ENCODE measurements at places on chromosomes 7 and 10.

GRCh38 chr7:46146454-46147255 is 225.6 kb upstream of the IGFBP3 start:
- no peak for DNase-seq

DNA sequence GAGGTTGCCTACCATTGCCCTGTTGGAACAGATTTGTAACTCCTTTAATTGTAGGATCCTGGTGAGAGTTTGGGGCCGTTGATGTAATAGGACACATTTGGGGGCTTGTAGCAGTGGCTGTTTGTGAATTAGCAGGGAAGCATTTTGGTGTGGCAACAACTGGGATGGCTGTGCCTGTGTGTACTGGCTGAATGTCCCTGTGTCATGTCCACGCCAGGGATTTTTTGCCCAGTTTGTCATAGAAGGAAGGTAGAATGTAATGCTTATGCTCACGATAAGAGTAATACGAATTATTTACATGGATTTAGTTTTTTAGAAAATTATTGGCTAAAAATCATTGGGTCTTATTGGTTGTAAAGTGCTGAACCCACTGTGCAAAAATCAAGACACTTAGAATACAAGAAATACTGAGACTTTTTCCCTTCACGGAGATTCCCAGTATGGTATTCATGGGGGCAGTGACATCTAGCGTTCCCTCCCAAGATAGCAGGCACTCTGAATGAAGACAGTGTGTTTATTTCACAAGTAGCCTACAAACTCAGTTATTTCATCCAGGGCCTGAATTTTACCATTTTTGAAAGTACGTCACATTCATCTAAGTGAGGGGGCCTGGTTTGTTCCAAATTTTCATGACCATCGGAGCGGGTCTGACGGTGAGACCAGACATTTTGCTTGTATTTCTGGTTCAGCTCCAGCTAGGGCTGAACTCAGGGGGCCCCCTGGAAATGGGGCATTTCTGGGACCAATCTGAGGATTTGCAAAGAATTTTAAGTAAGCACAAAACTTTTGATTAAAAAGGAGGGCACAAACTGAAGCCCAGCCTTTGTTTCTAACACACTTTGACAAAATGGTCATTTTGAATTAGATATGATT is 74.7 kb downstream of the CACNB2 start:
- peak; percentile 10 for DNase-seq

DNA sequence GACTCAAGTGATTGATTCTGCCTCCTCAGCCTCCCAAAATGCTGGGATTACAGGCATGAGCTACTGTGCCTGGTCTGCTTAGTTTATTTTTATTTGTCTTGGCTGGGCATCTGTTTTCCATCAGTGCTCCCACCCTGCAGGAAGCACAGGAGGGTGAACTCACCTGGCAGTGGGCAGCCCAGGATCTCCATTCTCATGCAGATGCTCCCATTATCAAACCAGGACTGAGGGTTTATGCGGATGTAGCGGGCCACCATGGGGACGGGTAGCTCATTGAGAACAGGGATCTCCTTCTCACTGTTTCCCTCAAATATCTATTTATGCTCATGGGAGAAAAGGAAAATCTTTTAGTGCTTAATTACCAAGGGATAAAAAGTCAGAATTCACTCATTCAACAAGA is 93.8 kb downstream of the CPXM2 start:
- DNase-seq: no peak

DNA sequence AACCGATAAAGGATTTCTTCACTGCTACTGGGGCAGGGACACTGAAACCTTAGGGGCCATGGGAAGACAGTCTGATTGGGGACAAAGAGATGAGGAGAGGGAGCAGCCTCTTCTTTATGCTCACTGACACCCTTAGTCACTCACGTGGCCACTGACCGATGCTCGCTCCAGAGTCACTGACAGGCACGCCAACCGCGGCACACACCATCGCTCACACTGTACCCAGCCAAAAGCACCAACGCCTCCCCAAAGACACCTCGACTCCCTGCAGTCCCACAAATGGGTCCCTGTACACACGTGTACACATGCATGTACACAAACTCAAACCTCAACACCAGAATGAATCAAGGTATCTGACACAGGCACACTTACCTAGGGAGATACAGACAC is 35.3 kb upstream of the SLF2 start:
- no peak for DNase-seq

- DNase-seq: peak; percentile 71
These were observed 90.5 kb downstream of the PLXNA4 start for GRCh38 chr7:132485600-132486273.

DNA sequence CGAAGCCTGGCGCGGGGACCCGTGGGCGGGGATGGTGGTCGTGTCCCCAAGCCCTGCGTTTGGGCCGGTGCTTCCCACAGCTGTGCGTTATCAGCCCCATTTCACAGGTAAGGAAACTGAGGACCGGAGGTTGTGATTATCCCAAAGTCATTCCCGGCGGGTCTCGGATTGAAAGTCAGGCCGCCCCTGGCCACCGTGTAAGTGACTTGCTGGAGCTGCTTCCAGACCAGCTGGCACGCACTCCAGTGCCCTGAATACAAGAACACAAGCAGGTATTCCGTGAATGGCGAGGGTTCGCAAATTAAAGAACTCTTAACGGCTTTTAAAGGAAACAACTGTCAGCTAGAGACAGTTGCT is 675 bp upstream of the ATE1 start:
- DNase-seq: peak; percentile 15

GRCh38 chr10:75592151-75592787 is 160.8 kb downstream of the LRMDA start:
- DNase-seq: no peak

- DNase-seq: no peak
These were observed 20.4 kb downstream of the SHH start for GRCh38 chr7:155791836-155792235.

DNA sequence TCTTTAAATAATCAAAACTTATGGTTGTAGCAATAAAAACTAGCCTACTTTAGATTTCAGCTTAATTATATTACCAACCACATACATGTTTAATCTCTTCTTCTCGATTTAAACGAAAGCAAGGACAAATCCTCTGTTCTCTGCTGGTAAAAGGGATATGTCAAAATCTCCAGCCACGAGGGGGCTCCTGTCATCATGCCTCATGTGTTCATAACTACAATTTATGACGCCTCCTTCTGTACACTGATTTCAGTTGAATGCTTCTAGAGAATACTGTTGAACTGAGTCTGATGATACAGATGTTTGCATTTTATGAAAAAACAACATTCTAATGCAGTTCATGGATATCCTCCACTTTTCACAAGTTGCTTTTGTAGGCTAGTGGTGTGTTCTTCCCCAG is 220.0 kb upstream of the DPP6 start:
- DNase-seq: no peak

GRCh38 chr7:29588900-29589696 is 25.5 kb downstream of the PRR15 start:
- peak; percentile 34 for DNase-seq

Data from CD4-positive, alpha-beta T cell treated with Interleukin-17A for 1 hour (primary cell).